ENCODE measurements at places on chromosomes 2 and 18.

GRCh38 chr2:47598476-47598875, 184.5 kb upstream of the MSH6 start:
- no peak for DNase-seq

- no peak for DNase-seq
Measured at GRCh38 chr2:11856095-11856494, 109.7 kb downstream of the LPIN1 start.

- DNase-seq = no peak
Measured at GRCh38 chr2:222878877-222879603, 18.2 kb downstream of the ACSL3 start.

DNA sequence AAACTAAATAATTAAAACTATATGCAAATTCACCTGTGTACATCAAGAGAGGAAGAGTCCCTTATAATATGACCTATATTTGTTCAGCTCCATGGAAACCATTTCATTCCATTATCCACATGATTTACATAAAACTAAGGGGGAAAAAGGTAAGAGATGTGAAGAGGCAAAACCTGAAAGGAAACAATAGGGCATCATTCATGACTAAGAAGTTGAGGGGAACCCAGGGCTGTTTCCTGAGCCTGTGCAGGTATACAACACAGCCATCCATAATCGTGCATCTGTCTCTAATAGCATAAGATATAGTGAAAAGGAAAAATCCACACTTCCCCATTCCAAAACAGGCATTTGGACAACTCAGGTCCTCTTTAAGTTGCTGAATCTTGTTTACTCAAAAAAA, 151.3 kb downstream of the NR4A2 start:
- no peak for DNase-seq

DNA sequence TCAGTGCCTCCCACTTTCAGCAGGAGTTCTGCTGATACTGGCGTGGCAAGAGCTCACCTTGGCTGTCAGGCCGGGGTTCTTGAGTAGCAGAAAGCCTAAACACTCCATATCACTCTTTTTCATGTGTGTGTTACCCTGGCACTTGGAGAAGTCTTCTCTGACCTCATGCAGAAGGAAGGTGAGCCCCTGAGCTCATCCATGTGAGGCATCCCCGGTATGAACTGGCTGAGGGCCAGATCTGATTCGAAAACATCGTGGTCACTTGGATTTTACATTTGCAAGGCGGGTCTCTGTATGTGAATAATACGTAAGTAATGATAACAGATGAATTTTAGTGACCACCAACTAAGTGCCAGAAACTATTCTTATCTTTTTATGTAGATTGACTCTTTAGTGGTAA, 93.6 kb downstream of the RAPGEF4 start:
- DNase-seq = no peak

DNA sequence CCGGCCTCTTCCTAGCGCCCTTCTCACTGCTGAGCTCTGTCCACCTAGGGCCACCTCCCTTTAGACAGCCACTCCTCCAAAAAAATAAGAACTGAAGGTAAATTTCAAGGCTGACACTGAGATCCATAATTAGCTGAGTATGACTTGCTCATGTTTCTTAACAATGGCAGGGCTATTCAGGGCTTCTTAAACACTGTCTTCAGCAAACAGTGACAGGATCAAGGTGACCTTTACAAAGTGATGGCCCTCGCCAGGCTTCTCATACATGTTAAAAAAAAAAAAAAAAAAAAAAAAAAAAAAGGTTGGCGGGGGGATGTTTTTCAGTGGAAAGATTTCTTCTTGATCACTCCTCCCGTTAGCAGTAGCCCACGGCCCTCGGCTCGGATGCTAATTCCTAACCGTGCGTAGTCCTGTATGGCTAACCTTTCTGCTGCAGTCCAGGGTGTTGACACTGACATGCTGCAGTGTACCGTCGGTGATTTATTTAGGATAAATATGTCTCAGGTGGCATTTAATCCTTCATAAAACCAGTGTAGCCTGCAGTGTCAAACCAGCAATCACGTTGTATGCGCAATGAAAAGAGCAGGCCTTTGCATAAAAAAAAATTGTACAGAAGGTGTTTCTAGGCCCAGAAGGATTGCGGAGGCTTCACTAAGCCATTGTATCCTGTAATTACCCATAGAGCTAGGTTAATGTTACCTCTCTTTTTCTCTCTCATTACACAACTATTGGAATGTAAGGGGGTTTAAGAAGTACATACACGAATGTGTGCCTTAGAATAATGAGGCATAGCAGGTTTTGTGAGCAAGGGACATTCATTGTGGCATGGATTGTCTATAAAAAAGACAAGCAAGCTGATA, 142.7 kb downstream of the PTGR3 start:
- DNase-seq = no peak

- DNase-seq = no peak
Measured at GRCh38 chr2:36819095-36819711, 122.7 kb downstream of the VIT start.

- no peak for DNase-seq
Measured at GRCh38 chr18:61337527-61337926, 4.3 kb downstream of the CDH20 start.

- DNase-seq = no peak
Measured at GRCh38 chr2:71668326-71669057, 215.1 kb downstream of the DYSF start.

GRCh38 chr2:156006721-156007618, 325.6 kb downstream of the NR4A2 start:
- DNase-seq = no peak

- DNase-seq = no peak
Measured at GRCh38 chr2:174914853-174915760, 90.1 kb downstream of the CHN1 start.

DNA sequence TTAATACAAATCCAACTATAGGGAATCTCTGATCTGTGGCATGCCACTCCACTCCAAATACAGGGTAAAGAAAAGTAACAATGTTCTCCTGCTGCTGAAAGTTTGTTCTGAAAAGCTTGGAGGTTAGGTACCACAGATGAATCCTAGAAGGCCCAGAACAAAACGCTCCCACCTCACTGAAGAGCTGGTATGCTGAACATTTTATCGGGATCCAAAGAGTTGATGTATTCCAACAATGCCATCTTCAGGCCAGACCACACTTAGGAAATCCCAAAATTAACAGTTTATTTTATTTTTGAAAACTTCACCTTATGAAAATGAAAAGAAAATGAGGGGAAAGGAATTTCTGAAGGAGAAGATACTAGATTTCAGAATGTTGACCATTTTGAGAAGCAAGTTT, 145.1 kb upstream of the CDH19 start:
- no peak for DNase-seq

- DNase-seq = no peak
Measured at GRCh38 chr2:195638750-195639149, 18.3 kb upstream of the SLC39A10 start.

DNA sequence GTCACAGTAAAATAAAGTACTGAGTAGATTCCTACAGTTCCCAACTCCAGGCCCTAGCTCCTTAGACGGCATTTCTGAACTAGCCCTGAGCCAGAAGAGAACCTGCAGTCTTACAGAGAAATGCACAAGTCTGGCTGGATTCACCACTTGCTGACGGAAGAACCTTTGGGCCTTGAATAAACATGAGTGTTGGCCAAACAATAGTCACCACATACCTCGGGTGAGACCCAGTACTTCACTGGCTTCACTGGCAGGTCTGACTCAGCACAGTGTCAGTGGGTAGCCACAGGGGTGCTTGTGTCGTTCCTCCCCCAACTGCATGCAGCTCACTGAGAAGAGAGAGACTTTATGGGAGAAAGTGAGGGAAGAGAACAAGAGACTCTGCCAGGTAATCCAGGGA, 88.9 kb downstream of the TMEM185B start:
- no peak for DNase-seq

DNA sequence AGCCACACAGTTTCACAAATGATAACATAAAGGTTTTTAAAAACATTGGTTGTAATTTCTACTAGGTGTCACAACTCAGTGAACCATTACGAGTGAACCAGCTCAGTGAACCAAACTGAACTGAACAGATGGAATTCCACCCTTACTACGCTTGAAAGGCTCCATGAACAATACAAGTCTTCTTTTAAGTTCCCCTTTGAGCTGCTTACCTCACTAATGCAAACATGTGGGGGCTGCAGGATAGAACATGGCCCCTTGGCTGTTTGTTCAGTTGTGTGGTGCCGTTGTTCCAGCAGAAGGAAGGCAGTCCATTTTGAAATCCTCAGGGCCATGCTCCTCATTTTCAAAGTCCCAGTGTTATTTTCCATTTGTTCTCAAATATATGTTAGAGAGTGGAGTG, 30.7 kb upstream of the KLHL14 start:
- no peak for DNase-seq

GRCh38 chr2:203750346-203751068, 44.1 kb downstream of the CD28 start:
- no peak for DNase-seq

DNA sequence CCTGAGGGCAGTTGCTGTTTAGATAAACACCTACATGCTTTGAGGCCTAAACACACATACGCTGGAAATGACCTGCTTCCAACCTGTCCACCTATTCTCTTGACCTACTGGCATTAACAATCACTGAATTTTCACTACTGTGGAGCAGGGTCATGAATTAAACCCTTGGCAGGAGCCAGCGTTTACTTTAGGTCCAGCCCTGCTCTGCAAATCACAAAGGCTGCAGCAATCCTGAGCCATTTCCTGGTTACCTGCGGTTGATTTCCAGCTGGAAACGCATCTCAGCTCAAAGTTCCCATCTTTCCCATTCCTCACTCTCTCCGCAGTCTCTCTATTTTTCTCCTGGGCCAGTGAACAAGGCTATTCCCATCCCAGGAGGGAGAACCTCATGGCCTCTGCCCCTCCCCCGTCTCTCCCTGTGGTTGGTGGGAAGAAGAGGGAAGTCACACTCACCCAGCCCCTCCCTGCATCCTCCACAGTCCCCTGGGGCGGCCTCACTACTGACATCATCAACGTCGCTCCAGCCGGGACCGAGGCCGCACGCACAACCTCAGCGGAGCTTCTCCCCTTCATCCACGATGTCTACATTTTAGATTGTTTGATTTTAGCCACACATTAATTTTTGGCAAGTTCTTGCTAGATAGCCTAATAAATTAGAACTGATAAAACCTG, 84.5 kb upstream of the SNTG2 start:
- no peak for DNase-seq

GRCh38 chr2:171688129-171688465, 828 bp downstream of the DYNC1I2 start:
- DNase-seq = no peak

- no peak for DNase-seq
Measured at GRCh38 chr2:52775674-52776073, 991.9 kb upstream of the CHAC2 start.

DNA sequence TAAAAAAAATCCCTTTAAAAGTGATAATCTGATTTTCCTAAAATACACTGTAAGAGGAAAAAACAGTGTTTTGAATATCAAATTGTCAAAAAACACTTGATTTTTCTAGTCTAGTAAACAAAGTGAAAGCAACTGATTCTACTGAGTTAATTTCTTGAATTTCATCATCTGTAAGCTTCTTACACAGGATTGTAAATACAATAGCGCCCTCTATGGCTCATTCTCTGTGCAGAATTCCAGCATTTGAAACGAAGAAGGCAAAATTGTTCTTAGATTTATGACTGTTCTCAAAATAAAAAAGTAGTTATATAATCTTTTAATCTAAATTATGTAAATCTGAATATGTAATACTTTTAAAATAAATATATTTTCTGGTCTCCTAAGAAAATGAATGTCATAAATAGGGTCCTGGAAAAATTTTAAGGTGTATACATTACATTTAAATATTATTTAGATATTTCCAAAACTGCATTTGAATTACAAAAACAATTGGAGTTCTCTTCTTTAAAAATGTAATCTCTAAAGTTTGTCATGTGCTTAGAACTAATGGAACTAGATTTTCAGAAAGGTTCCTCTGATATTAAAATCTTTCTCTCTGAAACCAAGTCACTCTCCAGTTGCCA, 176.9 kb upstream of the MC4R start:
- DNase-seq = no peak

DNA sequence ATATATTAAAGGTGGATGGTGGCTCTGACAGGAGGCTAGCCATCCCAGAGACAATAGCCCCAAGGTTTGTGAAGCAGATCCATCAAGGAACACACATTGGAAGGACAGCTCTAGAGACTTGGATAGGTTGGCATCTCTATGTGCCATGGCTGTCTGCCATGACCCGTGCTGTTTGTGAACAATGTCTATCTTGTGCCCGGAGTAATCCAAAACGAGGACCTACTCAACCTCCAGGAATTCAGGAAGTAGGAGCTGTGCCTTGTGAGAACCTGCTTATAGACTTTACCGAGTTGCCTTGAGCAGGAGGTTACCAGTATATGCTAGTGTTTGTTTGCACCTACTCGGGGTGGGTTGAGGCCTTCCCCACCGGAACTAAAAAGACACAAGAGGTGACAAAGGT, 43.1 kb upstream of the SELENOI start:
- no peak for DNase-seq

DNA sequence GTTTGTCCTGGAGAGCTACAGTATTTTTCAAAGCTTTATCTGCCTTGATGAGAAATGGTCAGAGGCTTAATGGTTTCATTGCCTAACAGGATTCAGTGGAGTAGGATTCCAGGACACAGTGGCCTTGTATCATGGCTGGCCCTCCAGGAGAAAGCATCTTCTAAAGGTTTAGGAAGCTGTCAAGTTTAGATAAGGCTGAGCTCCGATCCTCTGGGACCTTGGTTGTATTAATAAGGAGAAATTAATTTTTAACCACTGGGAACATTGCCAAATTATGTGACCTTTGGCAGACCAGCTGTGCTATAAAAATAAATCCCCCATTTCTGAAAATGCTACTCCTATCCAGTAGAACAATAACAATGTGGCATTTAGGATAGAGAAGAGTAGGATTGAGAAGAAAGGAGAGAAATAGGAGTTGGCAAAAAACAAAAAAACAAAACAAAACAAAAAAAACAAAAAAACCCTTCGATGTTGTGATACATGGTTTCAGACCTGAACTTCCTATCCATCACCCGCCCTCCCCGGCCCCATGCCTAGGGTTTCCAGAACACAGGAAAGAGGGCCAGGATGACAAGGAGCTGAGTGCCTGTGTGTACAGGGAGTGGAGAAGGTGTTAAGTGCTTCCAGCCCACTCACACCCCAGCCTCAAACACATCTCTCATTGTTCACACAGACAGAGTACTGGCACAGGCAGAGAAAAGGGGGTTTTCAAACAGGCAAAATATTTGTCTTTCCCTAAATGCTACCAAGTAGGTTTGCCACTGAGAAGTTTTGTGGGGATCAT, 6.3 kb downstream of the NRP2 start:
- no peak for DNase-seq

DNA sequence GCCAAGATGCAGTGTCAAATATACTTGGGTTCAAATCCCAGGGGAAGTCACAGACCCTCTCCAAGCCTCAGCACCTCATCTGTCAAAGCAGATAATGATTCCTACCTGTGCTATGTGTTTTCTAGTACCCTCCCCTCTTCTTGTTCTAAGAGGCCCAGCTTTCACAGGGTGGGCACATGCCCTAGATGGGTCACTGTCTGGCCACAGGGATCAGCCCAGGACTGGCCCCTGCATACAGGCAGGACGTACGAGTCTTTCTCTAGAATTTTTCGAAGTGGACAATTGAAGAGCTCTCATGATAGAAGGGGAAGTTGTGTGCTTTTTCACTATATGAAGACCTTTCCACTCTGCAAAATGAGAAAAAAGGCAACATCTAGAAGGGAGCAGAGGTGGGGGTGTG, 22.2 kb downstream of the ARL4C start:
- DNase-seq = no peak

Data from activated CD4-positive, CD25-positive, alpha-beta regulatory T cell treated with anti-CD3 and anti-CD28 coated beads, Interleukin-2, amount 50 U/mL, for 72 hours (primary cell).